Activated T-helper 1 cell treated with anti-CD3 and anti-CD28 coated beads, Interleukin-2, amount 50 U/mL, for 16 hours (primary cell): ENCODE measurements at places on chromosomes 6 and 20.

DNA sequence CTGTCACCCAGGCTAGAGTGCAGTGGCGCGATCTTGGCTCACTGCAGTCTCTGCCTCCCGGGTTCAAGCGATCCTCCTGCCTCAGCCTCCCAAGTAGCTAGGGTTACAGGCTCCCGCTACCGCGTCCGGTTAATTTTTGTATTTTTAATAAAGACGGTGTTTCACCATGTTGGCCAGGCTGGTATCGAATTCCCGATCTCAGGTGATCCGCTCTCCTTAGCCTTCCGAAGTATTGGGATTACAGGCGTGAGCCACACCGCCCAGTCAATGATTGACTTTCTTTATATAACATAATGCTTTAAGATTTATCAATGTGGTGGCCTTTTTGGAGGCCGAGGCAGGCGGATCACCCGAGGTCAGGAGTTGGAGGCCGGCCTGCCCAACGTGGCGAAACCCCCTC, 7.8 kb upstream of the ABT1 start:
- no peak for DNase-seq

DNA sequence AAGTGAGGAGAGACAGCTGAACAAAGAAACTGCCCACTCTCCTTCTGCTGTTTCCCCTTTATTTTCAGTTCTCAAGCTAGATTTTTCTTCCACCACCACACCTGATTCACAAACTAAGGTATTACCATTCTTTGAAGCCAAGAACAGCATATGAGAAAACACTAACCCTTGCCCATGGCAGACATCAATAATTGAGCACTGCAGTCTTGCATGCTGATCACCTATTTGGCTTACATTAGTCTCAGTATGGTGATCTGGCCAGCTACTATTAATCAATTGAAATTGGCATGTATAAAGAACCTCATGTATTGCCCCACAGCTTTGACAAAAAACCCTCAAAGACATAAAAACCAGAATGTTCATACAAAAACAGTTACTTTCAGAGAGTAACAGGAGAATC, 166.3 kb downstream of the SAMD5 start:
- no peak for DNase-seq

DNA sequence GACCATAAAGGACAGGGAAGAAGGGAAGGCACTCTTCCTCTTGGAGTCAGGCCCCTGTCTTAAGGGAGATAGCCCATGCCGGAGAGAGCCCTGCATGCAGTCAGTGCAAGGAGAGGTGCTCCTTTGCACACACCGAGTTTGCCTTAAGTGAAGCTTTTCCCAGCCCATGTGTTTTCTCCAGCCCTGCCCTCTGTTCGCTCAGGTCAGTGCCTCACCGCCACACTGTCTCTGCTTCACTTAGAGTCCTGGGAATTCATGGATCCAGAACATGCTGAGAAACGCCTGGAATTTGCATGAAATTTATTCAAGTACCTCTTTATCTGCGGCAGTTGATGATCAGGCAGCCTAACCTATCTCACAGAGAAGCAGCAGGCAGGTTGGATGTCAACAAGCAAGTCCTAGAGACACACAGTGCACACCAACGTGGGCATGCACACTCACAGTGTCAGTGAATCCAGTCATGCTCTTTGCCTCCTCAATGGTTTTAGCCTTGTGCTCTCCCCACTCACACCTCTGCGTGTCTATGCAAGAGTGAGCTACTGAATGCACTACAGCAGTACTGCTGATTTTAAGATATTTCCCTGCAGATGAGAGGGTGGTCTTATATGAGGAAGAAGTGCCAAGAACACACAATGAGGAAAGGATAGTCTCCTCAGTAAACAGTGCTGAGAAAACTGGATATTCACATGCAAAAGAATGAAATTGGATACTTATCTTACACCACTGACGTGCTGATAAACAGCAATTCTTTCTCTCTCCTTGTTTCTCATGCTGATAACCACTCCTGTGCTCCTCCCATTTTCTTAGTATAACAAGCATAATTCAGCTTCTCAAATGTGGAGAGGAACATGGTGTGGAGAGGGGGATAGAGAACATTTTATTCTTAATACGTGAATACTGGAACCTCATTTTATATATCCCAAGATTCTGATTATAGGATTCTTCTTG, 295.1 kb upstream of the CDYL start:
- DNase-seq: no peak

DNA sequence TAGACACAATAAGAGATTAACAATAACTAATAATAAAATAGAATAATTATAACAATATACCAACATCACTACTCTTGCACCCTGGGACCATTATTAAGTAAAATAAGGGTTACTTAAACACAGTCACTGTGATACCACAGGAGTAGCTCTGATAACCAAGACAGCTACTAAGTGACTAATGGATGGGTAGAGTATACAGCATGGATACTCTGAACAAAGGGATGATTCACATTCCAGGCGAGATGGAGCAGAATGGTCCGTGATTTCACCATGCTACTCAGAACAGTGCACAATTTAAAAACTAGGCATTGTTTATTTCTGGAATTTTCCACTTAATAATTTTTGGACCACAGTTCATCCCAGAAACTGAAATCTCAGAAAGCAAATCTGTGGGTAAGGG, 80.0 kb upstream of the FUT9 start:
- no peak for DNase-seq

DNA sequence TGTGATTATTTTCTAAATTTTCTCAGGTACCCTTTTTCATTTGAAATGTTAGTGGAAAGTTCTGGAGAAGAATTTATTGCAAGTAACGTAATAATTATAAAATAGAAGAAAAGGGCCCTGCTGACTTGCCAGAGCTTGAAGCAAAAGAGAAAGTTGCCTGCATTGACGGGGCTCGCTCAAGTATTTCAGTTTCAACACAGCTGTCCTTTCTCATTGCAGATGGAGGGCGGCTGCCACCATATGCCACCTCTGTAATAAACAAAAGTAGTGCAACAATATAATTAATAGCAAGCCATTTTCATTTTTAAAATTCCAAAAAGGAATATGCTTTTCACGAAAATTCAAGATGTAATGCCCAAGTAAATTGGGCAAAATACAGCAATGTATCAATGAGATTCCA, 246.2 kb downstream of the PACRG start:
- no peak for DNase-seq

DNA sequence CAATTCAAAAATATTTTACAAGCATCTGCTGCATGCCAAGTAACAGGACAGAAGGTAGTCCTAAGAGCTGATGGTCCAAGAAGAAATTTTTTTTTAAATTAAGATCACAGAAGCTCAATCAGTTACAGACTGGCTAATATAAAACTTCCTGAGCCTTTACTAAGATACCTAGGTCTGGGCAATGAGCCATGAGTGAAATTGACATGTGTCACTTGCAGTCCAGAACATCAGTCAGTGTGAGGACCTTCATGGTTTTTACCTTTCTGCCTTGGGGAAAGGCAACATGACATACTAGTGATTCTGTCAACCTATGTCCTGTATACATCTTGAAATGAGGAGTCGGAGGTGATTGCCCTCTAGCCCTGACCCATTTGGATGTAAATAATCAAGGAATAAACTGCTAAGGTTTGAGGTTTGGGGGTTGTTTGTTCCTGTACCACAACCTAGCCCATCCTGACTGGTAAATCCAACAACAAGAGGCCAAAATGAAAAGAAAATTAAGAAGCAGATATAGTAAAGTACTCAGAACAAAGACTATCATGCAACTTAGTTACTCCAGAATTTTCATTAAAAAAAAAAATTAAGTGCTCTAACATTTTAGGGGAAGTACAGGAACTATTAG, 70.0 kb downstream of the CNKSR3 start:
- DNase-seq: no peak

- no peak for DNase-seq
Measured at GRCh38 chr6:27078734-27079357, 168.7 kb upstream of the PRSS16 start.

DNA sequence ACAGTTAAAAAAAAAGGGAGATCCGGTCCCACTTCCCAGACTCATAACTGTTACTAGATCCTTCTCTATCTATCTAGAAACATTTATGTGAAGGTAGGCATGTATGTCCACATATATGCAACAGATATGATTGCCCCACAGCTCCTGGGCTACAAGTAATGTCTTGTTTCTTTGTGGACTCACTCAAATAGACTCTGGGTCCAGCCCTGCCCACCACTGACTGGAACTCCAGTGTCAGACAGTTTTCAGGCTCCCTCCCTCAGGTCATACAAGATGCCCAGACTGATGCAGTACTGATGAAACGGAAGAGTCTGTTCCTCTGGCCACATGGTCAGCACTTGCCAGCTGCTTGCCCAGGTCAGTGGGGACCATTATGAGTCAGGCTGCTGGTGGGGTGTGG, 30.8 kb upstream of the IER3 start:
- DNase-seq: no peak

GRCh38 chr20:34105978-34106675, 5.9 kb downstream of the EIF2S2 start:
- DNase-seq: no peak
